Fibroblast of lung (primary cell): ENCODE measurements at places on chromosomes 5 and 9. TPM values are rescaled to one million over a fixed set of nuclear protein-coding genes. Genes with fewer than 3 reads are reported as not detected.

The SPRY4 gene
- total RNA-seq = 4.5 and 4.9 TPM in 2 replicates

The ADRA1B gene
- 0.26 and 0.99 TPM in 2 replicates for total RNA-seq

The BTNL3 gene
- total RNA-seq = not detected in 2 replicates

The CHD1 gene
- 48.0 and 48.4 TPM in 2 replicates for total RNA-seq

The MYORG gene
- 0.26 and 0.83 TPM in 2 replicates for total RNA-seq

The EPB41L4A gene
- 0.50 and 0.51 TPM in 2 replicates for total RNA-seq

The NOXA1 gene
- 0.66 and 0.77 TPM in 2 replicates for total RNA-seq

The TMEFF1 gene
- 1.8 and 2.5 TPM in 2 replicates for total RNA-seq

The GABRP gene
- not detected in 2 replicates for total RNA-seq

The COL23A1 gene
- under 0.01 TPM in 1 of 2 replicates, not detected in the other for total RNA-seq

The ACSL6 gene
- 0.26 and 0.33 TPM in 2 replicates for total RNA-seq

The OCLN gene
- 2.3 and 7.8 TPM in 2 replicates for total RNA-seq

The ESM1 gene
- total RNA-seq = 1.5 and 1.8 TPM in 2 replicates

The HMCN2 gene
- under 0.01 TPM in 2 replicates for total RNA-seq

The CSF2 gene
- 0.51 and 0.66 TPM in 2 replicates for total RNA-seq

The CDC14B gene
- 46.0 and 68.5 TPM in 2 replicates for total RNA-seq

The AJM1 gene
- 1.7 and 1.8 TPM in 2 replicates for total RNA-seq

The FCHO2 gene
- 19.2 and 19.5 TPM in 2 replicates for total RNA-seq

The MAMDC4 gene
- total RNA-seq = 3.3 and 4.6 TPM in 2 replicates

The TAF11L5 gene
- not detected in 2 replicates for total RNA-seq

The TLX3 gene
- not detected in 2 replicates for total RNA-seq

The CETN3 gene
- 11.6 and 14.9 TPM in 2 replicates for total RNA-seq

The ACOT12 gene
- 0.26 and 2.0 TPM in 2 replicates for total RNA-seq

The TRPM6 gene
- under 0.01 TPM in 2 replicates for total RNA-seq

The AK6 gene
- 31.3 and 34.3 TPM in 2 replicates for total RNA-seq

The NFX1 gene
- 21.3 and 30.2 TPM in 2 replicates for total RNA-seq

The ZFP2 gene
- total RNA-seq = 1.5 and 2.8 TPM in 2 replicates

The FCN2 gene
- not detected in 2 replicates for total RNA-seq

The ENDOG gene
- total RNA-seq = 15.5 and 22.9 TPM in 2 replicates

The PDGFRB gene
- 151 and 231 TPM in 2 replicates for total RNA-seq

The SRA1 gene
- total RNA-seq = 28.0 and 39.1 TPM in 2 replicates

The SLC34A1 gene
- not detected in 2 replicates for total RNA-seq

The PAPPA gene
- total RNA-seq = 33.4 and 45.7 TPM in 2 replicates

The DDX4 gene
- total RNA-seq = not detected in 2 replicates

The PCDHB6 gene
- 0.26 and 0.33 TPM in 2 replicates for total RNA-seq

The ZNG1E gene
- 18.2 and 23.4 TPM in 2 replicates for total RNA-seq

The CCDC180 gene
- 1.8 and 2.5 TPM in 2 replicates for total RNA-seq
